ENCODE measurements at places on chromosomes 4 and X. TPM values are rescaled to one million over a fixed set of nuclear protein-coding genes. Genes with fewer than 3 reads are reported as not detected.

GRCh38 chrX:10118530-10118929, 38.2 kb upstream of the CLCN4 start:
- no peak for DNase-seq

SORCS2 gene
- total RNA-seq: not detected

GRCh38 chr4:14018191-14018853, 390.8 kb upstream of the BOD1L1 start:
- DNase-seq: no peak

MYL5 gene
- 22.9 TPM for total RNA-seq

DDIT4L gene
- not detected for total RNA-seq

CT45A1 gene
- not detected for total RNA-seq

FUNDC1 gene
- 14.8 TPM for total RNA-seq

GRCh38 chr4:88759039-88759894, 61.6 kb upstream of the NAP1L5 start:
- DNase-seq: no peak
